Urinary bladder (tissue), 4 donors: ENCODE measurements at places on chromosomes 5 and 9.

- DNase-seq: no peak
These were observed 4.3 kb downstream of the MGAT4B start for GRCh38 chr5:179802207-179802883.

- no peak for DNase-seq
These were observed 508.5 kb downstream of the BNC2 start for GRCh38 chr9:16361939-16362338.

- DNase-seq: no peak
These were observed 101.7 kb upstream of the IFNE start for GRCh38 chr9:21583628-21584377.

DNA sequence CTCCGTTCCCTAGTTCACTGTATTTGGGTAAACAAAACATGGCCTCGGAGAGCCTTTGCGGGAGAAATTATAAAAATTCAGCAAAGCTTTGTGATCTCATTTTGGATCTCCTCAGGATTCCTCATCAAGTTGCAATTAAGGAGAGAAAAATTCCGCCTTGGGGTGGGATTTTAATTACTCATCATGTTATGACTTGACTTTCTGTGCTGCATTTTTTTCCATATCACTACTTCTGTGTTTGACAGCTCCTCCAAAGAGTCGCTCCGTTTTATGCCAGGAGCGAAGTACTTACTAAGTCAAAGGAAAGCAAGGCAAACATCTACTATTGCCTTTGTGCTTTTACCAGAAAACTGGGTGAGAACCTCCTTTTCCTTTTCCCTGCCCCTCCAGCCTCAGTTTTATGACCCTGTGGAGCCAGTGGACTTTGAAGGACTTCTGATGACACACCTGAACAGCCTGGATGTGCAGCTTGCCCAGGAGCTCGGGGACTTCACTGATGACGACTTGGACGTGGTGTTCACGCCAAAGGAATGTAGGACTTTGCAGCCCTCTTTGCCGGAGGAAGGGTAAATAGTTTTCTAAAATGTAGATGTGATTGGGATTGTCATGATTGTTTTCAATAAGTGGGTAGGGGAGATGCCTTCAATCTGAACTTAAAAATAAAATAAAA lies 71.5 kb downstream of the DOCK8 start:
- no peak for DNase-seq

DNA sequence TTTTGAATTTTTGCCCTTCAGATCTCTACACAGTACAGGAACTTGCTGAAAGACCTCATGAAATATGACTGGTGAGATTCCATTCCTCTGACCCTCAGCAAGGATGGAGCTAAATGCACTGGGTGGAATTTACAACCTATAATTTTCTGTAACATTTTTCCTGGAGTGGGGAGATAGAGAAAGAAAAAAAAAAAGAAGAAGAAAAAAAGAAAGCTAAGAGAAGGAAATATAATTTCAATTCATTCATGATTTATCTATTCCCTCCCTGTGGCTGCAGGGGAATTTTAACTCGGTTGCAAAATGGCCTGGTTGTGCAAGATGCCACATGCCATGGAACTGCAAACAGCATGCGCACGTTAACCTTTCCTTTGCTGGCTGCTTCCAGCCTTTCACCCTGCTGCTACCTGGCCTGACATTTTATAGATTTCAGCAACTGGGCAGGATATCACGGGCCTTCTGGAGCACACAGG lies 155.4 kb downstream of the FSTL4 start:
- peak; percentile 18 for DNase-seq

GRCh38 chr9:107484117-107484723 lies 5.3 kb downstream of the KLF4 start:
- peak; percentile 71 for DNase-seq

DNA sequence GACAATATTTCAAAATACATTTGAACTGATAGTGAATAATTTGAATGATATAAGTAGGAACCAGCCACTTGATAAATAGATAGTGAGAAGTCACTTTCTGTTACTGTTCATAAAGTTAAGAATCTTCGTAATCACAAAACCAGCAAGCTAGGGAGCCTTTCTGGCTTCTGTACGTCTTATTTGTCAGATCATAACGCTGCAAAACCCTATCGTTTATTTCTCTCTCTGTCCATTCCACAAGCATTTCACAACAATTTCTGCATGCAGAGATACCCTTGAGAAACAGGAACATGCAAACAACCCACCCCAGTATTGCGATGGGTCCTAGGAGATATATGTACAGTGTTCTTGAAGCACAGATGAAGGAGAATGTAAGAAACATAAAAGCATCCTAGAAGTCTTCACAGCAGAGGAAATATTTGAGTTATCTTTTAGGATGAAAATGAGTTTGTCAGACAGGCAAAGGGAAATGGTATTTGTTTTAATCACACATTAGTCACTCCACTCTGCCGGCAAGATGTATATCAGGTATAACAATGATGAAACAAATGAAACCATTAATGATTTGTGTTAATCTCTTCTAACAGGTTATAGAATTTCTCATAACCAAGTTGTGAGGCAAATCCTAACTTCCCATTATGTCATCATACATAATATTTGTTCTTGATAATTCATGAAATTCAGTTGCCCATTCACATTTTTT lies 668.7 kb upstream of the FTMT start:
- no peak for DNase-seq

- DNase-seq: peak; percentile 26
These were observed 709 bp downstream of the ELL2 start for GRCh38 chr5:95960667-95961616.

GRCh38 chr5:138932171-138932810 lies 57.2 kb upstream of the LRRTM2 start:
- no peak for DNase-seq
